ENCODE measurements at places on chromosomes 2 and 18.

GRCh38 chr2:84194949-84195644, 264.0 kb downstream of the SUCLG1 start:
- no peak for DNase-seq

DNA sequence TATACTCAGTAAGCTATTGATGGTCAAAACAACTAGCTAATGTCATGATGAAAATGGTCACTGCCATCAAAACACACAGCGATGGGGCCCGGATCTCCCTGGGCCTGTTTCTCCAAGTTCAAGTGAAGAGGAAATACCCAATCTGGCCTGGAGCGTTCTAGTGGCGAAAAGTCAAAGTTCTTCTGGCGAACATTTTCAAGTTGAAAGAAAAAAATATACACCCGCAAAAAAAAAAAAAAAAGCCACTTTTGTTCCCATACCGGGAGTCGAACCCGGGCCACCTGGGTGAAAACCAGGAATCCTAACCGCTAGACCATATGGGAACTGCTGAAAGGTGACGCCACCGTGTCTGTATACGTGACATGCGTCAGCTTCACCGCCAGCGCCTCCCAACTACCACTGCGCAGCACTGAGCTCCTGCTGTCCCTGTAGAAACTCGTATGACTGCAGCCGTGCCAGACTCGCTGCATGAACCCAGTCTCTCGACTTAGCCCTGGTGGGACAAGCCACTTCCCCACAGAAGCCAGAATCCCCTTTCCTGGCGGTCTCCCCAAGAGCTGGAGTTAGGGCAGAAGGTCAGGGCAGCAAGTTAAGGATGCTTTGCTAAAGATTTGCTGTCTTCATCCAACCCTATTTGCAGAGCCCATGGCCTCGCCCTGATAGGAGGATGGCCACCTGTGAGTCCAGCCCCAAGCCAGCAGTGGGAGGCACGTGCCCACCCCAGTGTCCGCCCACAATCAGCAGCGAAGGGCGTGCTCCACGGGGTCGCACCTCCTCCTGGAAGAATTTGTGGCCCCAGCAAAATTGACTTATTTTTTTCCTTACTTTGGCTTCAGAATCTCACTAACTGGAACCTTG, 5.6 kb upstream of the IMP4 start:
- no peak for DNase-seq

DNA sequence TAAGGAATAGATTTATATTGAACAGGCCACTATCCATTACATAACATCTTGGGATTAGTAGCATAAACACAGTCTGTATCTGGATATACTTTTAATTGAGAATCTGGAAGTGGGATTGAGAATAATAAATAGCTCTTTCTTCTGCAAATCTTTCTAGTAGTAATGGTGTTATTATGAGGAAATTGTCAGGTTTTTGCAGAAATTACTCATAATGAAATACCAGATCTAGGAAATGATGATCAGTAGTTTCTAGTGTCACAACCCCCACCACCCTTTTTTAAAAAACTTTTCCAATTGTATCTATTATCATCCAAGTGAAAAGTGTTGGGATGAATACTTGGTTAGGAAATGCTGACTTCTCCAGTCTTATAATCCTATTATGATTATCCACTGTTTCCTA, 18.7 kb downstream of the NBEAL1 start:
- DNase-seq: no peak

DNA sequence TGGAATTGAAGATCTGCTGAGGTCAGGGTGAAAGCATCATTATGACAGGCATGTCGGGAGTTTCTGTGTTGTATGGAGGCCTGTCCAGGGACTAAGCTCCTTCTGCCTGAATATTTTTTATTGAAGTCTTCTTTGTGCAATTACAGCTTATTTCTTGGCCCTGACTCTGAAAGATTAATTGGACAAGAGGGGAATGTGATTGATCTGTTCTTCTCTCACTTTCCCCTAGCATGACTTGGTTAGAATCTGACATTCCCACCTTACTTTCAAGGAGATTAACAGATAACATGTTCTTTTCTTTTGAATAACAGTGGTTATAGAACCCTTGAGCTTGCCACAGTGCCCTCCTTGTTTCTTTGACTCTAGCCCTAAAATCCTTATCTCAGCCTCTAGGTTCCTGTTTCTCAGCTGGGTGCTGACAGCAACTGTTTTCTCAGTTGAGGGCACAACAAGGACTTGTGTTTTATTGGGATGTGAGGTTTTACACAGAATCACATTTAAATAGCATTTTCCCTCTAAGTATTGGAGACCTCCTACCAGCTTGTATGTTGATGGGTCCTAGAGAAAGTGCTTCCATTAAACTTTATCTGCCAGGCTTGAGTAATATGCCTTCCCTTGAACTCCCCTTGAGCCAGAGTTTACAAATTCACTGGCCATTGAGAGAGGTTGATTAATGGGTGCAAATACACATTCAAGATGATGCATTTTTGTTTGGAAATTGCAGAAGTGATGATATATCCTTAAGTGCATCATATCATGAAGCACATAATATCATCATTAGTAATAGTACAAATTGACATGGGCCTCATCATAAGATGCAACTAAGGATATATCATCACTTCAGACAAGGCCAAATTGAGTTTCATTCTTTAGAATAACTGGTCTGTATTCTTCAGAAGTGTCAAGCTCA, 12.5 kb downstream of the TTLL4 start:
- no peak for DNase-seq

GRCh38 chr2:241310917-241311566, 4.4 kb downstream of the HDLBP start:
- no peak for DNase-seq

GRCh38 chr2:16821692-16822091, 156.1 kb upstream of the CYRIA start:
- no peak for DNase-seq

- DNase-seq: no peak
Measured at GRCh38 chr2:89845532-89845931, 1154.1 kb downstream of the RPIA start.

GRCh38 chr2:1004398-1004797, 53.7 kb downstream of the SNTG2 start:
- no peak for DNase-seq

- no peak for DNase-seq
Measured at GRCh38 chr2:232873909-232874641, 4.0 kb downstream of the SNORC start.

DNA sequence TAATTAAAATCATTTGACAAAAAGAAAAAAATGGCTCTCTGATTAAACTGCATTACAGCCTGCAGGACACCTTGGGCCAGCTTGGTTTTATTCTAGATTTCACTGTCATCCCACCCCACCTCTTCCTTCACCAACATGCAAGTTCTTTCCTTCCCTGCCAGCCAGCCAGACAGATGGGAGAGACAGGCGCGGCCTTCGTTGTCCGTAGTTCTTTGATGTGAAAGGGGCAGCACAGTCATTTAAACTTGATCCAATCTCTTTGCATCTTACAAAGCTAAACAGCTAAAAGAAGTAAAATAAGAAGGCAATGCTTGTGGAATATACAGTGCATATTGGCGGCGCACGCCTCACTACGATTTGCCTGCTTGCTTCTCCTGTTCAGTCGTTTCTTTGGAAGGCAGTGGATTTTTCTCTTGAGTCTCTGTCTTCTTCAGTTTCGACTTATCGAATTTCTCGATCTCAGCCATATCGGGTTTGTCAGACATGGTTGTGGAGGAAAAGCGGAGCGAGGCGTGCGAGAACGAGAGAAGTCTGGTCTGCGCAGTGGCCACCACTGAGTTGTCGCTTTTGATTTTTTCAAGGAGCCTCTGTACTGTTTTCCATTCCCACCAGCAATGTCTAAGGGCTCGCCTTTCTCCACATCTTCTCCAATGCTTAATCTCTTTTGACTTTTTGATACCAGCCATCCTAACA, 22.4 kb downstream of the COLEC11 start:
- no peak for DNase-seq

DNA sequence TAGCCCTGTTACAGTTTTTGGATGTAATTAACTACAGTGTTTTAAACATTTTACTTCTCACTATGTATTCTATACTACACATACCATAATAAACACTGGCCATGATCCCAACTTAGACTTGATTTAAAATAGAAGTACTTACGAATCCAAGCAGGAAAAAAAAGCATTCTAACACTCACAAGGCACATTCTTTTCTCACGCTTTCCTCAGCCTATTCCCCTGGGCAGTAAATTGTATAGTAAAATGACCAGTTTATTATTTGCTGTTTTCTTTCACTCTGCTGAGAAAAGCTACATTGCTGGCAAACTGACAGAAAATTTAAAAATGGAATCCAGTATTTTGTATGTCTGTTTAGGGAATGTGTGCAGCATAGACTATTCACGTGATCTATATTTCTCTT, 2.8 kb upstream of the TANC1 start:
- DNase-seq: no peak

- DNase-seq: no peak
Measured at GRCh38 chr2:55431982-55432627, 12.4 kb upstream of the CCDC88A start.

GRCh38 chr2:46315103-46315890, 18.1 kb downstream of the EPAS1 start:
- no peak for DNase-seq

- no peak for DNase-seq
Measured at GRCh38 chr2:121231385-121232000, 53.5 kb downstream of the TFCP2L1 start.

GRCh38 chr18:3037423-3037915, 24.5 kb upstream of the LPIN2 start:
- DNase-seq: no peak

DNA sequence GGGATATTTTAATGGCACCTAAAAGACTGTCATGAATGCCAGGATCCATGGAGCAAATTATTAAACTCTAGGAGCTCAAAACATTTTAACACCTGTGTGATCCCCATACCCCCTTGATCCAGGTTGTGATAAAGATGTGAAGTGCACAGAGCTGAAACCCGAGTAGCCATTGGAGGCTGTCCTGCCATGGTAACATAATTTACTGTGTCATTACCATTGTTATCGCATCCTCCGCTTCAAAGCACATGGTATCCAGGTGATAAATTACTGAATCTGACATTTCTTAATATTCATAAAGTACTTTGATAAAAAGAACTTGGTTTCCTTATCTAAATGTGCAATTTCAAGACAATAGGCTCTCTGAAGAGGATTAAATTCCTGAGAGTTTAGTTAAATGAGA, 109.3 kb downstream of the CHST9 start:
- DNase-seq: no peak
